ENCODE measurements at places on chromosomes 2 and 18. TPM values are rescaled to one million over a fixed set of nuclear protein-coding genes. Genes with fewer than 3 reads are reported as not detected.

GRCh38 chr2:98778741-98779483 is 48.0 kb upstream of the MGAT4A start:
- no peak for DNase-seq

- no peak for DNase-seq
These were observed 292.0 kb downstream of the ASXL3 start for GRCh38 chr18:33870059-33870458.

- no peak for DNase-seq
These were observed 315.2 kb downstream of the FIGN start for GRCh38 chr2:163420604-163421003.

- DNase-seq: no peak
These were observed at the start of gene ALKAL2 for GRCh38 chr2:287911-288757. ALKAL2 (minus strand) TSS chr2:288091; CDS start chr2:287835, 256 bp downstream.

GRCh38 chr2:238158509-238159070 is at the start of gene ERFE:
ERFE (plus strand) TSS chr2:238158970; CDS start chr2:238159008, 38 bp downstream.
- no peak for DNase-seq

Gene LYPD6
- 0.82 TPM for total RNA-seq

Gene DIPK1C
- total RNA-seq: not detected

Gene KLHL29
- total RNA-seq: 8.0 TPM

Data from chondrocyte (in vitro differentiated cells).